ENCODE measurements at places on chromosomes 7 and 10. TPM values are rescaled to one million over a fixed set of nuclear protein-coding genes. Genes with fewer than 3 reads are reported as not detected.

Gene UTF1
- not detected for total RNA-seq

Gene PRTFDC1
- 0.40 TPM for total RNA-seq

DNA sequence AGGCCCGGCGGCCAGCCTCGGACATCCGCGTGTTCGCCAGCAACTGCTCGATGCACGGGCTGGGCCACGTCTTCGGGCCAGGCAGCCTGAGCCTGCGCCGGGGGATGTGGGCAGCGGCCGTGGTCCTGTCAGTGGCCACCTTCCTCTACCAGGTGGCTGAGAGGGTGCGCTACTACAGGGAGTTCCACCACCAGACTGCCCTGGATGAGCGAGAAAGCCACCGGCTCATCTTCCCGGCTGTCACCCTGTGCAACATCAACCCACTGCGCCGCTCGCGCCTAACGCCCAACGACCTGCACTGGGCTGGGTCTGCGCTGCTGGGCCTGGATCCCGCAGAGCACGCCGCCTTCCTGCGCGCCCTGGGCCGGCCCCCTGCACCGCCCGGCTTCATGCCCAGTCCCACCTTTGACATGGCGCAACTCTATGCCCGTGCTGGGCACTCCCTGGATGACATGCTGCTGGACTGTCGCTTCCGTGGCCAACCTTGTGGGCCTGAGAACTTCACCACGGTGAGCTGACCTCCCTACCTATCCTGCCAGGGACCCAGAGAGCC lies 656 bp downstream of the ASIC3 start:
- no peak for DNase-seq

DNA sequence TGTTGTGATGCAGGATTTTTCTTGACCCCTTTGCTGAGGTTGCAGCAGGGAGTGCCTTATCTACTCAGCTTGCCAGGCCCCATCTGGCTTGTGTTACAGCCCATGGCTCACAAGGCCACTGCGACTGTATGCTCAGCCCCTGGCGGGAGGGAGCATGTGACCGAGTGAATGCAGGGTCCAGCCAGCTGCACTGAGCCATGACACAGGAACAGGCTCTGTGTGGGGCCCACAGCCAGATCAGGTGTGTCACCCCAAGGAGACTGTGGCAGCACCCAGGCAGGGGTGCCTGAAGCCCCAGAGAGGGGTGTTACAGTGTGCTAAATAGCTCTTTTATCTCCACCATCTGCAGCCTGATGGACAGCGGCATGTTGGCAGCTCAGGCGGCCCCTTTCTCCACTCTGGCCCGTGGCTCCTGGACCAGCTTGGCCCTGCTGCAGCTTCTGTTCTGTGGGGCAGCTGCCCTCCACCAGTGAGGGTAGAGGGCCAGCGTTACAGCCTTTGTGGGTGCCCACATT lies 2.6 kb upstream of the PCBD1 start:
- no peak for DNase-seq

DNA sequence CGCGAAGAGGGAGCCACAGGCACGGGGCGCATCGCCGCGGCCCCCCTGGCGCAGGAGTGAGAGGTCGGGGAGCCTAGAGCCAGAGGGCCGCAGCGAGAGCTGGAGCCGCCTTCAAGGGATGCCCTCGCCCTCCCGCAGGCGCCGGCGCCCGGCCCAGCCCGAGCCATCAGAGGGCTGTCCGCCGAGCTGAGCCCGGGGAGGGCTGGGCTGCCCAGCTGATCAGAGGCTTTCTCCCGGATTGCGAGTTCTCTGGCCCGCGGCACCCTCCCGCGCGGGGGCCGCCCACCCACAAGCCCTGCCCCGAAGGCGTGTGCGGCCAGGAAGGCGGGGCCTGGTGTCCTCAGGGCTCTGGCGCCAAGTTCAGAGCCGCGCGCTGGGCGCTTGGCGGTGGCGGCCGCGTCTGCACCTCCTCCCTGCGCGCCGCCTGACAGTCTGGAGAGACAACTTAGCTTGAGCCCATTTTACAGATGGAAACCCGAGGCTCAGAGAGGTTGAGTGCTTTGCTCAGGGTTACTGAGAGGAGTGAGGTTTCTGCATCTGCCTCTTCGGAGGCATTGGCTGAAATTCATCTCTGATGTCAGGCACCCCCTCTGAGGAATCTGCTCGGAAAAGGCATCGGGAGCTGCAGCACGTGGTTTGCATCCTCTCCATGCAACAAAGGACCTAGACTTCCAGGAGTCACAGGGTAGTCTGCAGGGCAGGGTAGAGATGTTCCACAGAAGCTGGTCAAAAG lies 3.8 kb upstream of the ANTXRL start:
- DNase-seq = peak; percentile 85

GRCh38 chr7:153576096-153576495 lies 476.1 kb upstream of the DPP6 start:
- DNase-seq = no peak

- DNase-seq = no peak
These were observed 121.7 kb downstream of the EVX1 start for GRCh38 chr7:27364344-27364758.

GRCh38 chr7:18583305-18583704 lies 87.8 kb downstream of the HDAC9 start:
- no peak for DNase-seq

DNA sequence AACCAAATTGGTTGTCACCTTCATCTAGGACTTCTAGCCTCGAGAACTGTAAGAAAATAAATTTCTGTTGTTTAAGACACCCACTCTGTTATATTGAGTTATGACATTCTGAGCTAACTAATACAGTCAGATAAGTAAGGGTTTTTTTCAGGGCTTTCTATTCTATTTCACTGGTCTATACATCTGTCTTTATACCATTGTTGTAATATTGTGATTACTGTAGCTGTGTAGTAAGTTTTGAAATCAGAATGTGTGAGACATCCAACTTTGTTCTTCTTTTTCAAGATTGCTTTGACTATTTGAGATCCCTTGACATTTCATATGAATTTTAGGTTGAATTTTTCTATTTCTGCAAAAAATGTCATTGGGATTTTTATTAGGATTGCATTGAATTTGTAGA lies 7.5 kb downstream of the IFIT1 start:
- no peak for DNase-seq

GRCh38 chr10:43596546-43596945 lies 9.7 kb upstream of the ZNF485 start:
- no peak for DNase-seq

Data from suprapubic skin (tissue), 4 donors.